Vagina (tissue), 2 donors: ENCODE measurements at places on chromosomes 16 and 17.

- no peak for DNase-seq
Measured at GRCh38 chr16:57297856-57298255, 13.4 kb upstream of the PLLP start.

GRCh38 chr17:4559139-4559791, 1.1 kb downstream of the GGT6 start:
- DNase-seq = no peak

GRCh38 chr17:29847527-29848400, 82.3 kb downstream of the SSH2 start:
- DNase-seq = no peak

DNA sequence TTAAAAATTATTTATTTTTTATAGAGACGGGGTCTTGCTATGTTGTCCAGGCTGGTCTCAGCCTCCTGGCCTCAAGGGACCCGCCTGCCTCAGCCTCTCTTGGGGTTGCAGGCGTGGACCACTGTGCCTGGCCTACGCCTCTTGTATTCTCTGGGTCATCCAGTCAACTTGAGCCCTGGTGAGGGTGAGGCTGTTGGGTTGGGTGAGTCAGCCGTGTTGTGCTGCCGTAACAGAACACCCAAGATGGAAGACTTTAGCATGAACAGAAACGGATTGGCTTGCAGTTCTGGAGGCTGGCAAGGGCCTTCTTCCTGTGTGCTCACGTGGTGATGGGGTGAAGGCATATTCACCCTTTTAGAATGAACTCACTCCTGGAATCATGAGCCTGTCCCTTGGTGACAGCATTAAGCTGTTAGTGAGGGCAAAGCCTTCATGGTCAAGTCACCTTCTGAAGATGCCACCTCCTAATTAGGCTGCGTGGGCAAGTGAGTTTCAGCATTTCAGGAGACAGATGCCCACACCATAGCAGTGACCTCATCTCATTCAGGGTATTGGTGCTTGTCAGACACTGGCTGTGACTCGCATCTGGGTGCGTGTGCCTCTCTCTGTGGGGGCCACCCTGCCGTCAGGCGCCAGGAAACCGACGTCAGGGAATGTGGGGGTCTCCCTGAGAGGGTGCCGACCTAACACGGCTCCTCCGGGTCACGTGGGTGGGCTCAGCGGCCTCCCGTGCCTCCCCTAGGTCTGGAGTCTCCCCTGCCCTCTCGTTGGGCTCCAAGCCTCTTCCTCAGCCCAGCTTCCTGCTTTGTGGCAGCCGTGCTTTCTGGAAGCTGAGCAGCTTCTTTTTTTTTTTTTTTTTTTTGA, 49.8 kb downstream of the WDR45B start:
- DNase-seq = no peak

DNA sequence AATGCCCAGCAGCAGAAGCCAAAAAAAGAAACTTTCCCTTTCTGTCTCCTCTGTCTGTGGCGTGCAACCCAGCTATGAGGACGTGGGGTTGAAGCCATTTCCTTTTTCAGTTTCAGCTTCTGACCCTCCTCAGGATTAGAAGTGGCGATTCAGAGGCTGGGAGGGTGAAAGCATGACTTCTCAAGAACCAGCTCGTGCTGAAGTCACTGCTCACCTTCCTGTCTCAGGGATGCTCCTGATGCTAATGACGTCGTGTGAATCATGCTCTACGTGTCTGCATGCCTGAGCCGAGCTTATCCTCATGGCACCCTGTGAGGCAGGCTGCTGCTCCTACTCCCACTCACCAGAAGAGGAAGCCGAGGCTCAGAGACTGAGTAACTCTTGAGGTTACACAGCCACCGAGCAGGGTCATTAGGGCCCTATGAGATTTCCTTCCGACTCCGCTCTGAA, 5.7 kb upstream of the LPO start:
- DNase-seq = no peak

GRCh38 chr17:6713130-6713917, at the start of gene SLC13A5:
TSS of gene SLC13A5 (minus strand) at chr17:6713369. CDS start at chr17:6713333, 36 bp downstream.
- no peak for DNase-seq

- peak; percentile 74 for DNase-seq
Measured at GRCh38 chr17:43772877-43773648, 5.7 kb downstream of the DUSP3 start.

DNA sequence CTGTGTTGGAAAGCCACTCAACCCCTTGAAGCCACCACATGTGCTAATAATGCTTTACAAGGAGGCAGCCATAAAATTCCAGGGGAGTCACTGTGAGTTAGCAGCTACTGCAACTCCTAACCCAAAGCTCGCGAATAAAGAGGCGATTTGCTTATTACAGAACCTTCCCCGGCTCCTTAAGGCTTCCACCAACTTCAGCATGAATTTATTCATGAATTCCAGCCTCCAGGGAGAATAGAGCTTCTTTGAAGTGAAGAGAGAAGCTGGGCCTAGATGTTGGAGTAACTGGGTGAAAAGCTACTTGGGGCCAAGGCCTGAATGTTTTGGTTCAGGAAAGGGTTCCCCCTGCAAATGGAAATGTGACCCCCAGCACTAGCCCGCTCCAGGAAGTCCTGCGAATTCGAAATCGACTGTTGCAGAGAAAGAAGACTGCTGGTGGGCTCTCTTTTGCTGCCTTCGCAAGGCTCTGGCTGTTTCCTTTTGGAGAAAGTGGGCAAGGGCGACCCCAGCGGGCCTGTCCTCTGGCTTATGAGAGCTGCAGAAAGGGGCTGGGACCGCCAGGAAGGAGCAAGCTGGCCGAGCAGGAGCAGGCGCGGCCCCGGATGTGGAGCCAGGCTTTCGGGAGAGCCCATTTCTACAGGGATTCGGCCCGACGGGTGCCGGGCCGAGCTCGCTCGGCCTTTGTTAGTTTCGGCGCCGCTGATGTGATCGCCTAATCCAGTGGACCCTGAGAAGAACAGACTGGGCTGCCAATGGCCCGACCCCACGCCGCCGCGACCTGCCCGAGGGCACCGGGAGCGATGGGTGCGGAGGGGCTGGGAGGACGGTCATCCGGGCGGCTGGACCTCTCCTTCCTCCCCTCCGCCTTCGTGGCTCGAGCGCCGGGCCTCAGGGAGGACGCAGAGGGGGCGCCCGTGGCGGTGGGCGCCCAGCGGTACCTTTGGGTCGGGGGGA, 7.6 kb downstream of the CBX8 start:
- DNase-seq = no peak

DNA sequence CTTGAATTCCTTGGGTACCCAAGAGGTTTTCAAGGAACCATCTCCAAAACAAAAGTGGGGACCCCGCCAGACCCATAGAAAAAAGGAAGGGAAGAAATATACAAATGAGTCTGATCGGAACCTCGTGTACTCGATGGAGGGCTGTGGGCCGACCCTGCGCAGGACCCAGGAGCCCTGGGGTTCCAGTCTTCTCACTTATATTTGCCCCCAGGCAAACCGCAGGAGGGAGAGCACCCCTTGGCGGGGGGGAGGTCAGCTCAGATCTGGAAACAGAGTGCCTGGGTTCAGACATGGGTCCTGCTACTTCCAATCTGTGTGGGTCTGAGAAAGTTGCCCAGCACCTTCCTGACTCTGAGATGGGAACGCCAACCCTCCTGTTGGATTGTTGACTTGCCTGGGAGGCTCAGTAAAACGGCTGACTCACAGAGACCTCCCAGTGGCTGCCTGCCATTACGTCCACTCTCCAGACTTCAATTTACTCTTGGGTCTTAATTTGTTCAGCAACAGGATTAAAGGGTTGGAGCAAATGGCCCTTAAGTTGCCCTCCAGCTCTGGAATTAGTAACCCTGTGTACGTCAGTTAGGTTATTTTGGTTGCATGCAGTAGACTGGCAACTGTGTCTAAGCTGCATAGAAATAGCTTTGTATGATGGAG, 24.9 kb upstream of the CACNG4 start:
- no peak for DNase-seq

DNA sequence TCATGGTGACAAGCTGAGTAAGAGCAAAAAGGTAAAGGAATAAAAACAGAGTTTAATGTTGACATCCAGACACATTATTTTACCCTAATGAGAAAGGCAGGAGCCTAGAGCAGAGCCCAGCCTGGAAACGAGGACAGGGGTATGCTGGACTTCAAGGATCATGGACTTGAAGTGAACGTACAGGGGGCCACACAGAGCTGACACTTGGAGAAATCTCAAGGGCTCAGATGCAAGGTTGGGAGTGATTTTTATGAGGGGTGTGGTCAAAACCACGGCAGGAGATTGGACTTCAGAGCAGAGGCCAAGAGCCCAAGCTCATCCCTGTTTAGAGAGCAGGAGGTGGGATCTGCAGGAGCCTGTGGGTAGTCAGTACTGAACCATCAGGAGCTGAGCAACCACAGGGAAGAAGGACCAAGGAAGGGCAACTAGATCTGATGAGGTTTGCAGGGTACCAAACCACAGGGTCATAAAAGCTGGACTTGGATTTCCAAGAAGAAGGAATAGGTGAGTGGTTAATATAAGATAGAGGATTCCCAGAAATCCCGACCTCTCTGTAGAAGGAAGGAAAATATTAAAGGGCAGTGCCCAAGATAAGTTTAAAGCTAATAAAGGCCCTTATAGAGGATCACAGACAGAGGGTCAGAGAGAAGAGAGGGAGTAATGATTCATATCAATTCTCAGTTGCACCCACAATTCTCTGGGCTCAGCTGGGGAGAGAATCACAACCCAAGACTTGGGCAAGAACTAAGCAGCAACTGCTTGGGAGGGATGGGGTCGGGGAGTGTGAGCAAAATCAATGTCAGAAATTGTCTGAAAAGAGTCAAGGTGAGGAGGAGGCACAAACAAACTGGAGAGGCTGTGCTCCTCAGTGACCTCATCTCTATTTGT, 331.7 kb downstream of the SOX9 start:
- DNase-seq = no peak

DNA sequence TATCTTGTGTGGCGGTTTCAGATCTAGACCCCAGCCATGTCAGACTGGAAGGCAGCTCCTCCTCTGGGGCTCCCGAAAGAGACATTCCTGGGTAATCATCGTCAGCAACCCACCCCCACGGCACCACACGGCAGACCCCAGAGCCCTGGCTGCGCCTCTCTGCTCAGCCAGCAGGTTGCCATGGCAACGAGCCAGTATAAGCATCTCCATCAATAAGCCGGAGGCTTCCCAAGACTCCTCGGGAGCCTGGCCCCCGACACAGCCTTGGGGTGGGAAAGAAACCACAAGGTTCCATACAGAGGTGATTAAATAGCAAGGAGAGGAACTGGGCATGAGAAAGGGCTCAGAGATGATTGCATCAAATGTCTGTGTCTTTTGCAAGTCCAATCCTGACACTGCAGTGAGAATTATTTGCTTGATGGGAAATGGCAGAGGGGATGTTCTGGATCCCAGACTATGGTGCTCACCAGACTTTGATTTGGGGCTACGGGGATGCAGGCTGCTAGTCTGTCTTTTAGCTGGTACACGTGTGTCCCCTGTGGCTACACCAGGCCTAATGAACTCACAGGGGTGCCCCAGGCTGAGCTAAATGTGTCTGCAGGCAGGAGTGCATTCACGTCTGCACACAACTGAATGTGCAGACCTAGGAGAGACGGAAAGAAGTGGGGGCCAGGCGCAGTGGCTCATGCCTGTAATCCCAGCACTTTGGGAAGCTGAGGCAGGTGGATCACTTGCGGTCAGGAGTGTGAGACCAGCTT, 320.5 kb upstream of the TNRC6C start:
- no peak for DNase-seq

DNA sequence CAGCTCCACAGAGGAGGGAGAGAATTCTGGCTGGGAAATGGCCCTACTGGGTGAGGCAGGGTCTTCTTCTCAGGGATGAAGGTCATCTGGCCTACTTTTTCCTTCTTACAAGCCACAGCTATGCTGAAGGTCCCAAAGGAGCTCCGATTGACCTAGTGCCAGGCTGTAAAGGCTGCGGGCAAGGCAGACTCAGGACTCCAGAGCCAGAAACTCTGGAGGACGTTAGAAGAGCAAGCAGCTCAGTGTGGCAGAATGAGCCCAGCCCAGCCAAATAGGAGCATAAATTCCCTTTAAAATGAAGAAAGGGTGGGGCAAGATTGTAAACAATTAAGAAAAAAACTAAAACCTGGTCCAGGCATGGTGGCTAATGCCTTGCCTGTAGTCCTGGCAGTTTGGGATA, 20.1 kb upstream of the CNOT1 start:
- no peak for DNase-seq

- no peak for DNase-seq
Measured at GRCh38 chr16:79210607-79211006, 389.9 kb downstream of the MAF start.

GRCh38 chr16:75495076-75495674, at the start of gene CHST6:
TSS of gene CHST6 (minus strand) at chr16:75495441. CDS start at chr16:75479828, 15,613 bp downstream.
- no peak for DNase-seq

DNA sequence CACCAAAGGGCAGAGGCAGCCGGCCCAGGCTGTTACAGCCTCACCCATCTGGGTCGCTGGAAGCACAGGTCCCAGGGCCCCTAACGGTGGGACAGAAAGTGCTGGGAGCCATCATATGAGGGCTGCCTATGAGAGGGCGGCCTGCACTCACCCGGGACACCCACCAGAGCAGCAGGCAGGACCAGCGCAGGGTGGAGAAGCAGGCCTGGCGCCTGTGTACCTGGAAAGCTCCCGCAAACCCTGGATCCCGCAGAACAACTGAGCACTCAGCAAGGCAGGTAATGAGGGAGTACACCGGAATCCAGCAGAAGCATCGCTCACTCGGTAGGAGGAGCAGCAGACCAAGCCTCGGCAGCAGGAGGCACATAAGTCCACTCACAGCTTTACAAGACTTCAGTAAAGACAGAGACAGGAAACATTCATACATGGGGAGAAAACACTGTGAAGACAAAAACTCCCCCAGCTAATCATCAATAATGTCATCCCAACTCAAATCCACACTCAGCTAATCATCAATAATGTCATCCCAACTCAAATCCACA, 31.5 kb upstream of the C16orf95 start:
- DNase-seq = no peak

- no peak for DNase-seq
Measured at GRCh38 chr17:74369221-74369620, 1.9 kb downstream of the GPR142 start.

- no peak for DNase-seq
Measured at GRCh38 chr16:50457423-50457822, 88.6 kb upstream of the BRD7 start.

DNA sequence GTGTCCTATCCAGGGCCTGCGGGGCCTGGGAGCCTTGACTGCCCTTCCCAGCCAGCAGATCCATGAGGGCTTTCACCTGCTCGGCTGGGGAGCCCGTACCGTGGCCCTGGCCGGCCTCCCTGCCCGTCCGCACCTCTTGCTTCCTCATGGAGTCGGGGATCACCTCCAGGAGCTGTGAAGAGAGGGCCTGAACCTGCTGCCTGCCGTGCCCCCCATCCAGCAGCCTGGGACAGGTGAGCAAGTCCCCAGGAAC, 12.4 kb downstream of the NLRC3 start:
- DNase-seq = no peak

GRCh38 chr17:82118815-82119380, 20.9 kb upstream of the FASN start:
- no peak for DNase-seq

DNA sequence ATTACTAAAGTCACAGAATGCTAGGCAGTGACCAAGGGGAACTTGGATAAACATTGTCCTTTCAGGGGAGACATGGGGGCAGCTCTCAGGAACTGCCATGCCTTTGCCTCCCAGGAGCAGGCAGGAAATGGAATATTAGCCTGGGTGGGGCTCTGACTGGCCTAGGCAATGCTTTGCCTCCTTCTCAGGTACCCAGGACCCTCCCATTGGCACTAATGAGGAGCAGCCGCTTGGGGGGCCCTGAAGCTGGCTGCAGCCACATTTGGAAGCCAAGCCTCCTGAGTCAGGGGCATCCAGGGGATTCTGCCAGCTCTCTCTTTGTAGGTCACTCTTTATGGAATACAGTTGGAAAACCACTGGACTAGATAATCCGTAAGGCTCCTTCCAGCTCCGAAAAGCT, 5.5 kb downstream of the CPSF4L start:
- no peak for DNase-seq

- DNase-seq = no peak
Measured at GRCh38 chr17:17406225-17406624, 70.6 kb upstream of the MED9 start.
